ENCODE measurements at places on chromosomes 1 and 21. TPM values are rescaled to one million over a fixed set of nuclear protein-coding genes. Genes with fewer than 3 reads are reported as not detected.

DNA sequence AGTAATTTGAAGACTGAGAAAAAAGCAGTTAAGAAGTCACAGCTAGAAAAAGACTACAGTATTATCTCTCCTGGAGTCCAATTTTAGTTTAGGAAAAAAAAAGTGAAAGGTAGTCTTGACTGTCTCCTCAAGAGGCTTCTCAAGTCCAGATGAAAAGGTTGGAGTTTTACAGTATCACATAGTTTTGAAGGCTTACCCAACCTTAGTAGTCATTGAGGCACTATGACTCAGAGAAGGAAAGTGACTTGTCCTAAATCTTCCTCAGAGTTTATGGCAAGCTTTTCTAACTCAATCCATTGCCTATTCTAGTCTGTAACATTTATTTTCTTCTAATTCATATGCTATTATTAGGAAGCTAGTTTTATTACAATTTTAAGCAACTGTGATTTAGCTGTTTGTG lies 174.9 kb downstream of the DPYD start:
- peak; percentile 55 for ATAC-seq

DNA sequence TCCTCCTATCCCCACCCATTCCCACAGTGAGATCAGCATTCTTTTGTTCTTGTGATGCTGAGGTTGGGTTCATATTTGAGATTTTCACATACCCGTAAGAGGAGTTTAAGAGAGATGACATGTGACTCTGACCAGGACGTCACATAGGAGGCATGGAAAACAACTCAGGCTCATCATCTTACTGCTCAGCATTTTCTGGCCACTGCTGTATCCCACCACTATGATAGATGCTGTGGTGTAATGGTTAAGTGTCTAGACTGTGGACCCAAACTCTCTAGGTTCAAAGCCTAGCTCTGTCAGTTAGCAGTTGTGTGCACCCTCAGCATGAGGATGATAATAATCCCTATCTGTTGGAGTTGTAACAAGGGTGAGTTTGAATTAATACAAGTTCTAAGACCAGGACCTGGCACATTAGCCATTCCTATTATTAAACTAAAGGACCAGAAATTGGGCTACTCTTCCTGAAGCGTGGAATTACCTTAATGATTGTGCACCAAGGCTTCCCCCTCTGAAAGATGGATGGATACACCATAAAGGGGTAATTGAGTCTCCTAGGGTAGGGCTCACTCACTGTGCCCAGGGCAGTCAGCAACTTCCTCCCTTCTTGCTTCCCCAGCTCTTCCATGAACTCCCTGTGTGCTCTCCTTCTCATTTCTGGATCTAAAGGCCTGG lies 40.9 kb downstream of the LGR6 start:
- no peak for ATAC-seq

- peak; percentile 1 for ATAC-seq
Observed at GRCh38 chr21:41360072-41360821, 1.6 kb upstream of the MX2 start.

DNA sequence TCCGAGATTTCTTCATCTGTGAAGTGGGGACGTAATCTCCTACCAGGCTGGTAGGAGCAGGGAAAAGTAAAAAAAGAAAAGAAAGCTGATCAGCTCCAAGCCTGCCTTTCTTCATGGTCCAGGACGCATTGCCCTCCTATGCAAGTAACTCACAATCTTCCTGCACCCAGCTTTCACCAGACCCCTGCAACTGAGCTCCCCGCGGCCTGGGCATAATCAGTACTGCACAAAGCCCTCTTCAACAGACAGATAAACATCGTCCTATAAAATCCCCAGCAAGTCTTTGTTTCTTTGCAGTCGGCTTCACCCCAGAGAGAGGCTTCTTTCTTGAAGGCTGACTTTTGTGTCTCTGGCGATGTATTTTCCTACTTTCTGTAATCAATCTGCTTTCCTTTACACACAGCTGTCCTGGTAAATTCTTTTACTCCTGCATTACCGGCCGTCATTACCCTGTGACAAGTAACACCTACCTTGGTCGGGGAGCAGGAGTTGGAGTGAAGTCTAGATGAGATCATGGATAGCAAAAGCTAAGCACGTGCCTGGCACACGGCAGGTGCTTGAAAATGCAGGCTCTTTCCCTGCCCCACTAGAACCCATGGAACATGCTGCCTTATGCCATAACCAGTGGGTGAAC lies 8.3 kb downstream of the PADI1 start:
- no peak for ATAC-seq

DNA sequence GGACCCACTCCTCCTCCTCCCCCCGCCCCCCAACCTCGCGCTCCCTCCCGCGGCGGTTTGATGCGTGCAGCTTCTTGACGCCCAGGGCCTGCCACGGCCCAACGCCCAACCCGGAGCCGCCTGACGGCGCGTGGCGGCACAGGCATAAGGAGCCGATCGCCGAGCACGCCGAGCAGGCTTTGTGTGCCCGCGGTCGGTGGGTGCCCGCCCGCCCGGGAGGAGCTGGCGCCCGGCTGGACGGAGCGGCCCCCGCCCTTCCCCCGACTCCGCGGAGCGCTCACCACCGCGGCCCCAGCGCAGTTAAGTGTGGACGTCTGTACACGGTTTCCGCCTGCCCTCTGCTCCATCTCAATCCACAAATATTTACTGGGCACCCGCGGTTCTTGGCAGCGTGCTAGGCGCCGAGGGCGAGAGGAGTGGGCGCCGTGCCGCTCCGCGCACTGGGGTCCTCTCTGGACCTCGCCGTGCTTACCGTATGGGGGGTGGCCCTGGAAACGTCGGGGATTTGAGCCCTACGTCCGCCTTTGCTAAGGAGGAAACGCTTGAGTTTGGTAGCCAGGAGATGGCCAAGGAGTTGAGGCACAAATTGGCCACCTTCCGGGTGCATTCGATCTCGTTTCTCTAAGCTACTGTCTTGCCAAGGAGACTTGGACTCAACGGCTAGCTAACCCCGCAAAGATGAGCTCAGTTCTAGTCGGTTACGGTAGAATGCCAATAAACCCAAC lies 444 bp upstream of the HDGF start:
- peak; percentile 85 for ATAC-seq

GRCh38 chr1:46532498-46533178 lies 18.8 kb downstream of the KNCN start:
- ATAC-seq: peak; percentile 17

DNA sequence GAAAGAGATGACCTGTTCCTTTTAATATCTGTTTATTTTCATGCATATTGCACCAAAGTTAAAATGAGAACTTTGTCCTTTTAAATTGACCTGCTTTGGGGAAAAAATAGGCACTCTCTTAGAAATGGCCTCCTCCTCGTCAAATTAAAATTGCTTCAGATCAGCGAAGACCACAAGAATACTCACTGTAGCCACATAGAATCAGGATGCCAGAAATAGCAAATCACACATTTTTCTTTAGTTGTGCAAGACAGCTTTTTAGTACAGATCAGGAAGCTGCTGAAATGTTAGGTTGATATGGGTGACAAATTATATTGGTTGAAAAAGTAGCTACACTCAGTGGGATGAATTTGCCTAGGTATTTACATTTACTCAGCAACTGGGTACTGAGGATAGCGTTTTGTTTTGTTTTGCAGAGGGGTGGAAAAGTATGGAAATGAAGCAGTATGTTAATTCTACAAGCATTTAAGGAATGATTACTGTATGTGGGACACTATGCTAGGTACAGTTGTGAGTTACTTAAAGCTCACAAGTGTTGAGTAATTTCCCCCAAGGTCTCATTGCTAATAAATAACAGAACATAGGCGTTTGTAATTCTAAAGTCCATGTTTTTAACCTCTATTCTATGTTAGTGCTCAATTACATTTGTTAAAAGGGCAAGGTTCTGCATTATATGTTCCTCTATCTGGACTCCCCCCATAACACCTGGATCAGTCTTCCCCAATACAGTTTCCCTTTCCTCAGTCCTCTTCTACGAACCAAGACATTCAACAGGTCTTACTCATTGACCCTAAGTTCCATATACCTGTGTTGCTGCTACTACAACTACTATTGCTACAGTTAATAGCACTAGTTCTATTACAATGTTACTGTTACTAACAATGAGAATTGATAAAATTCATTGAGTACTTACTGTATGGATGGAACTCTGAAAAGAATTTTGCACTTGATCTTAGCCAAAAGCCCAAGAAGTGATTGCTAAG lies 99.4 kb upstream of the S1PR1 start:
- no peak for ATAC-seq

The SYPL2 gene
- total RNA-seq: not detected

The MYCL gene
- total RNA-seq: 16.9 TPM

The HOOK1 gene
- 31.4 TPM for total RNA-seq

The CLCA4 gene
- 230 TPM for total RNA-seq

The BACE2 gene
- total RNA-seq: 39.6 TPM

The C1orf87 gene
- not detected for total RNA-seq

The CD101 gene
- 1.5 TPM for total RNA-seq

The TAF5L gene
- total RNA-seq: 11.6 TPM
